ENCODE measurements at places on chromosomes 1 and 21.

- no peak for DNase-seq
Observed at GRCh38 chr1:204711947-204712701, 26.6 kb upstream of the LRRN2 start.

DNA sequence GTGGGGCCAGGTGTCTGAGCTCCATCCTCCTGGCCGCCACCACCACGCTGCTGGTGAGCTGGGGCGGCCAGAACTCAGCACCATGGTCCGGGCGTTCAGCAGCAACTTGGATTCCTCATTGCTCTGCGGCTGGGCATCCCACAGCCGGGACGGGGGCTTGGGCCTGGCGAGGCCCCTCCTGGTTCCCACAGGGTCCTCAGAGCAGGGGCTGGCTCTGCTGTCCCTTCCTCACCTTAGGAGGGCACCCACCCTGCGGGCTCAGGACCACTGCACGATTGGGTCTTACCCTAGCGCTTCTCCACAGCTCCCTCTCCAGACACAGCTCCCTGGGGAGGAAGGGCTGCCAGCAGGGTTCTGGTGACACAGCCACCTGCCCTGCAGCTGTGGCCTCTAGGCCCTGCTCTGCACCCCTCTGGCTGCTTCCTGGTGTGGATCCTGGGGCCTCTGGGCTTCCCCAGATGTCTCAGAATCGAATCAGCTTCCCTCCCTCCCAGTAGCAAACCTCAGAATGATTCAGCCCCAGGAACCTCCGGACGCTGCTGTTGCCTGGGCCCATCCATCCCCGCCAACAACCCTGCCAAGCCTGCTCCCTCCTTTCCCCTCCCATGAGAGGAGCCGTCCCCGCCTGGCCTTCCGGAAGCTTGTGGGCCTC, 25.0 kb downstream of the CRYAA start:
- DNase-seq = no peak

GRCh38 chr1:28886731-28887418, 27.5 kb upstream of the EPB41 start:
- DNase-seq = peak; percentile 79

GRCh38 chr1:3053986-3054385, 15.0 kb upstream of the PRDM16 start:
- no peak for DNase-seq

- no peak for DNase-seq
Observed at GRCh38 chr1:58190267-58190988, 356.1 kb downstream of the OMA1 start.

DNA sequence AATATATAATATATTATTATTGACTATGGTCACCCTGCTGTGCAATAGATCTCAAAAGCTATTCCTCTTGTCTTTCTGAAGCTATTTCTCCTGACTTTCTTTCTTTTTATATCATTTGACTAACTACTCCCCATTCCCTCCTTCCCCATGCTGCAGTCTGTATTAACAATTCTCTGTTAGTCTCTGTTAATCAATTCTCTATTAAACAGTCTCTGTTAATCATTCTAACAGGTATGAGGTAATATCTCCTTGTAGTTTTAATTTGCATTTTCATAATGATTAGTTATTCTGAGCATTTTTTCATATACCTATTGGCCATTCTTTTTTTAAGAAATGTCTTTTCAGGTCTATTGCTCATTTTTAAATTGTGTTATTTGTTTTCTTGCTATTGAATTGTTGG, 201.0 kb upstream of the B3GALT2 start:
- no peak for DNase-seq

- no peak for DNase-seq
Observed at GRCh38 chr1:204670152-204670927, 15.2 kb downstream of the LRRN2 start.

DNA sequence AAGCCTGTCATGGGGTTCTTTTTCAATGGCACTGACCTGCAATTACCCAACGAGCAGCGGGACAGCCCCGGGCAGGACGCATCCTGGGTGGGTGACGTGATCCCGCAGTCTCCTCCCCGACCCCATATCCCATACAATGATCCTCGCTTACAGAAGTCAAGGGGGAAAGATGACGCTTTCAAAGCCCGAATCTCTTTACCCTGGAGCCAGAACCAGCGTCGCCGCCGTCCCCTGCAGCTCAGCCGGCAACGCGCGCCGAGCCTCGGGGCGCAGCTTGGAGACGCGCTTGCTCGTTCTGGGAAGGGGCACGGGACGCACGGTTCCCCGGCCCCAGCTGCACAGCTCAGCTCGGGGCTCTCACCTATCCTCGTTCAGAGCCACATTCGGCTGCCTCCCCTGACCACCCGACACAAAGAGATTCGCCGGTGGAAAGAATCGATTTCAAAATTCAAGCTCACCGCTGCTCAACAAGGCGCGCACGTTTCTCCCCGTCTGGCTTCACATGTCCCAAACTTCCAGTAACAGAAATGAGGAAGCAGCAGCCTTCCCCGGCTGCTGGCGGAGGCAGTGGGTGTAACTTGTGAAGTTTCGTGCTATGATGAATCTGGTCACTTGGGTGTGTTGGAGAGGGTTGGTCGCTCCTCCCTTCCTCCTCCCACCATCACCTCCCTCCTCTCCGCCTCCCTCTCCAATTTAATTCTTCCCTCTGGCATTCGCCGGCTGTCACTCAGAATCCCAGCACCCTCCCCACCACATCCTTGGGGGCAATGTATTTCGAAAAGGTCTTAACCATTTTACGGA, at the start of gene TIAM1:
Gene TIAM1, minus strand, starts transcription at position 582 of the 801 bp plus-strand sequence. CDS start 77,289 bp downstream, outside the sequence.
- DNase-seq = no peak
